Keratinocyte (primary cell): ENCODE measurements at places on chromosomes 16 and 17. TPM values are rescaled to one million over a fixed set of nuclear protein-coding genes. Genes with fewer than 3 reads are reported as not detected.

The SLC52A1 gene
- polyA plus RNA-seq, result 0.16 to 0.21 TPM (median 0.21 TPM) in 3 replicates

The NPIPA3 gene
- polyA plus RNA-seq, result 0.45 to 1.2 TPM (median 0.79 TPM) in 3 replicates

The PYDC1 gene
- not detected in 3 replicates for polyA plus RNA-seq

The TMEM100 gene
- polyA plus RNA-seq, result 0.16 to 0.21 TPM (median 0.18 TPM) in 3 replicates

The SPN gene
- 0.01 to 0.07 TPM in 2 of 3 replicates, not detected in the other for polyA plus RNA-seq

The MT3 gene
- not detected in 3 replicates for polyA plus RNA-seq

The MYH8 gene
- not detected in 3 replicates for polyA plus RNA-seq

The NPIPA8 gene
- polyA plus RNA-seq, result 0.68 to 5.9 TPM (median 0.88 TPM) in 3 replicates

The DHRS7C gene
- polyA plus RNA-seq, result not detected in 3 replicates

The SOST gene
- 0.02 to 0.04 TPM in 2 of 3 replicates, not detected in the other for polyA plus RNA-seq

The AARS1 gene
- 78.3 to 99.2 TPM (median 83.7 TPM) in 3 replicates for polyA plus RNA-seq

The CA7 gene
- polyA plus RNA-seq, result not detected in 3 replicates

The CLEC3A gene
- not detected in 3 replicates for polyA plus RNA-seq

The TBX4 gene
- polyA plus RNA-seq, result 0.04 TPM in 1 of 3 replicates, not detected in the others

The DPEP2 gene
- 0.04 to 0.12 TPM in 2 of 3 replicates, not detected in the other for polyA plus RNA-seq

The C17orf113 gene
- 0.06 to 0.26 TPM (median 0.12 TPM) in 3 replicates for polyA plus RNA-seq

The PLXDC1 gene
- 0.06 to 0.35 TPM (median 0.33 TPM) in 3 replicates for polyA plus RNA-seq

The OR2C1 gene
- polyA plus RNA-seq, result 0.14 to 0.15 TPM (median 0.14 TPM) in 3 replicates

The AIPL1 gene
- not detected in 3 replicates for polyA plus RNA-seq

The PIPOX gene
- polyA plus RNA-seq, result 0.03 to 0.15 TPM in 2 of 3 replicates, not detected in the other

The BCL7C gene
- 18.5 to 22.4 TPM (median 19.2 TPM) in 3 replicates for polyA plus RNA-seq

The INCA1 gene
- 0.21 to 0.39 TPM (median 0.26 TPM) in 3 replicates for polyA plus RNA-seq

The NHLRC4 gene
- 0.09 to 0.22 TPM (median 0.10 TPM) in 3 replicates for polyA plus RNA-seq

The PRR29 gene
- polyA plus RNA-seq, result 0.01 TPM in 1 of 3 replicates, not detected in the others

The DYNLRB2 gene
- 0.24 to 1.0 TPM (median 0.51 TPM) in 3 replicates for polyA plus RNA-seq

The ZNF597 gene
- 1.4 to 1.7 TPM (median 1.5 TPM) in 3 replicates for polyA plus RNA-seq

The CD79B gene
- polyA plus RNA-seq, result 0.07 to 0.24 TPM (median 0.08 TPM) in 3 replicates

The NFE2L1 gene
- polyA plus RNA-seq, result 169 to 284 TPM (median 208 TPM) in 3 replicates

The CIITA gene
- 0.02 to 0.12 TPM (median 0.05 TPM) in 3 replicates for polyA plus RNA-seq

The NCOR1 gene
- polyA plus RNA-seq, result 58.2 to 80.9 TPM (median 59.8 TPM) in 3 replicates

The PRAC1 gene
- polyA plus RNA-seq, result not detected in 3 replicates

The NPB gene
- polyA plus RNA-seq, result 0.07 TPM in 1 of 3 replicates, not detected in the others

The CDC42EP4 gene
- polyA plus RNA-seq, result 5.9 to 11.1 TPM (median 9.4 TPM) in 3 replicates

The CX3CL1 gene
- 0.45 to 0.71 TPM (median 0.47 TPM) in 3 replicates for polyA plus RNA-seq

The MYO15A gene
- polyA plus RNA-seq, result 0.20 to 0.53 TPM (median 0.25 TPM) in 3 replicates

The GFAP gene
- 0.14 to 0.32 TPM in 2 of 3 replicates, not detected in the other for polyA plus RNA-seq

The SDR42E2 gene
- not detected in 3 replicates for polyA plus RNA-seq

The CHD9NB gene
- polyA plus RNA-seq, result 0.53 to 0.89 TPM (median 0.64 TPM) in 3 replicates

The MT1E gene
- polyA plus RNA-seq, result 394 to 1,732 TPM (median 404 TPM) in 3 replicates

The SCNN1B gene
- 0.92 to 2.8 TPM (median 1.5 TPM) in 3 replicates for polyA plus RNA-seq

The MEFV gene
- polyA plus RNA-seq, result 0.03 TPM in 1 of 3 replicates, not detected in the others

The GAST gene
- polyA plus RNA-seq, result 0.40 to 4.8 TPM (median 0.87 TPM) in 3 replicates

The KRT25 gene
- polyA plus RNA-seq, result not detected in 3 replicates

The RAD51D gene
- polyA plus RNA-seq, result 2.7 to 8.2 TPM (median 4.9 TPM) in 3 replicates

The TEKT5 gene
- 0.08 to 0.23 TPM in 2 of 3 replicates, not detected in the other for polyA plus RNA-seq

The GP1BA gene
- polyA plus RNA-seq, result not detected in 3 replicates
